Germinal center (tissue), 1 donor: ENCODE measurements at places on chromosomes 16 and 17.

DNA sequence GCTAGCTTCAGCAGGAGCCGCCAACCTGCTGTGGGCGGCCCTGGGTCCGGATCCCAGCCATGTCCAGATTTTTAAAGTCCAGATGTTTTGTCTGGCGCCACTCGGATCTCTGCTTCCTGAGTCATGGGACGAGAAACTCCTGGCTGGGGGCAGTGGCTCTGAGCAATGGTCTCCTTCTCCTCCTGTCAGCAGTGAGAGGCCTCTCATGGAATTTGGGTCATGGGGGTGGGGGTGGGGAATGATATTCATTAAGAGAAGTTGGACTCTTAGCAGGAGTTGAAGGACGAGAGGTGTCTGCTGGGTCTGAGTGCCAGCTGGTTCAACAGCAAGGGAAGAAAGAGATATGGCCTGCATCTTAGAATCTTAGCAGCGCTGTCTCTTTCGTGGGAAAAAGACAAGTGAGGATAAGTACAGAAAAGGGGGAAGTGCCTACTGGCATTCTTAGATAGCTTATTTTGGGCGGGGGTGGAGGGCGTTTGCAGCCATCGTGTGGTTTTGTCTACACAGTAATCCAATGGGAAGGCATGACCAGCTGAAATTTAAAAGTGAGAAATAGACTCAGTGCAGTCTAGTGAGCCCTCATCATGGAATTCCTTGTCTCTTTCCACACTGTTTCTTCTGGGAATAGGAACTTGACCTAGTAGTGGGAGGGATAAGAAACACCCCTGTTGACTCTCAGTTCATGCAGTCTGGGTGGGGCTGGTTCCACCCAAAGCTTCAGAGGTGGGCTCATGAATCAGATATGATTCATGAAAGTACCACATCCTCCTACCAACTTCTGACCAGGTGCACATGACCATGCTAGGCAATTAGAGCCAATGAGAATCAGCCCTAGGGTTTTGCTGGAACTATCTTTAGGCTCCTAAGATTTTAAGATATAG lies 80.5 kb downstream of the MYH13 start:
- no peak for DNase-seq

DNA sequence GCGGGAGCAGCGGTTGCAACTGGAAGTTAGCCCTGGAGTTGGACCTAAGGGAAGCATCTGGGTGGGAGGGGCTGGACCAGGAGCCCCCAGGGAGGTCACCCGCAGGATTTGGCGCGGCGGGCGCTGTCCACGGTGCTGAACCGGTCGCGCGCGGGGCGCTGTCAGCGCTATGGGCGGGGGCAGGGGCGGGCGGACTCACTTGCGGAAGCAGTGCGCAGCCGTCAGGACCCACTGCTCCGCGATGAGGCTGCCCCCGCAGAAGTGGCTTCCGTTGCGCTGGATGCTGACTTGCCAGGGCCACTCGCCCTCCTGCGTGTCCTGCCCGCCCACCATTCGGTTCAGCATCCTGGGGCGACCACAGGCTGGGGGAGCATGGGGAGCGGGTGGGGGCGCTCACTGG lies 4.5 kb downstream of the PRSS27 start:
- DNase-seq, result peak; percentile 86

DNA sequence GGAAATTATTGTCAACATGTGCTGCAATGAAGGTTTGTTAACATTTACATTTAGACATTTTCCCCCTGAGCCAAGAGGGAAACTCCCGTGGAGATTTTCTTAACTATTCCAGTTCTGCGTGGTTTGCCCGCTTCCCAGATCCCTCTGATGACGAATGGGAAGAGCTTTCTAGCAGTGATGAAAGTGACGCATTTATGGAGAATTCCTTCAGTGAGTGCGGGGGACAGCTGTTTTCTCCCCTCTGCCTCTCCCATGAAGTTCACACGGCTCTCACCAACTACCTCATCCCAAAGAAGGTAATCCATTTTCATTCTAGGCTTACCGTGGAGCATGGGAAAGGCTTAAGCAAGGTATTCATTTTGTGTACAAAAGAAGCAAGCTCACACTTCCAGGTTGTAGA lies 18.2 kb downstream of the HEATR3 start:
- no peak for DNase-seq

DNA sequence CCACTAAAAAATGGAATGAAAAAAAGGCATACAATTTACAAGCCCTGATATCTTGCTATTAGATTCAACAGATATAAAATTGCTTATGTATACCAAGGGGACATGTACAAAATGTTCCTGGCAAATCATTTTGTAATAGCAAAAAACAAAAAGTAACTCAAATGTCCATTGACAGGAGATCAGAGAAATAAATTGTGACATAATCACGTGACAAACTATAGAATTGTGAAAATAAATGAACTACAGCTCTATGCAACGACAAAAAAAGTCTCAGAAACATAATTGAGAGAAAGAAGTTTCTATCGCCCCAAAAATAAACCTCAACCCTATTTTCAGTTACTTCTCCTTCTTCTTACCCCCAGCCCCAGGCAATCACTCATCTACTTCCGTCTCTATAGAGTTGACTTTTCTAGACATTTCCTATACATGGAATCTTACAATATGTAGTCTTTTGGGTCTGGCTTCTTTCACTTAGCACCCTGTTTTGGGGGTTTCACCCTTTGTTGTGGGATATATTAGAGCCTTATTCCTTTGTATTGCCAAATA lies 12.1 kb upstream of the ACE start:
- DNase-seq, result no peak

DNA sequence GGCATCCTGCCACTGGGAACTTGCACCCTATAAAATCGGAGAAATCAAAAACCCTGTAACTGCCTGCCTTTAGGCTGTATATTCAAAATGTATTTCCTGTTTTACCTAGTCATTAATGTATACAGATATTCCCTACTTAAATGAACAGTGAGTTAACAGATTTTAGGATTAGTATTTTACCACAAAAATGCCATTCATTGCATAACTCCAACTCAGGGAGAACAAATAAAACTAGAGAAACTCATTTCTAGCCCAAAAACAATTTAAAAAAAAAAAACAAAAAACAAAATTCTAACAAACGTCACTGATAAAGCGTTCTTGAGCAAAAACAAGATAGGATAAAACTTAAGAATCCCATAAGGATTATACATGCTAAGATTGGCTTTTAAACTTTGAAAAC lies 3.7 kb upstream of the DHX33 start:
- DNase-seq, result no peak

- DNase-seq, result peak; percentile 55
These were observed 18.7 kb downstream of the SREBF1 start for GRCh38 chr17:17818088-17818526.

DNA sequence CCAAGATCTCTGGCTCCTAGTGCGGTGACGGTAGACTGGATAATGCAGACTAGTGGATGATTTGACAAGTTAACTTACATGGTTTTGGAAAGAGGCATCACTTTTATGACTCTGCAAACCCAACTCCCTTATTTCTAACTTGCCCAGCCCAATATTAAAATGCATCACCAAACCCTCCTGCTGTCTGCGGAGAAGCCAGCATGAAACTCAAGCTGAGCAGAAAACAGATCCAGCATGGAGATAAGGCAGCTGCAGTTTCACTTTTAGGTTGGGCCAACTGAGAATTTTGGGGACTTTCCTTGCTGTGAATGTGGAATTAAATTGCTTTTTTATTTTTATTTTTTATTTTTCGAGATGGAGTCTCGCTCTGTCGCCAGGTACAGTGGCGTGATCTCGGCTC lies 27.8 kb downstream of the CDH1 start:
- no peak for DNase-seq

GRCh38 chr17:74703311-74703710 lies 9.4 kb downstream of the CD300LF start:
- DNase-seq, result no peak

DNA sequence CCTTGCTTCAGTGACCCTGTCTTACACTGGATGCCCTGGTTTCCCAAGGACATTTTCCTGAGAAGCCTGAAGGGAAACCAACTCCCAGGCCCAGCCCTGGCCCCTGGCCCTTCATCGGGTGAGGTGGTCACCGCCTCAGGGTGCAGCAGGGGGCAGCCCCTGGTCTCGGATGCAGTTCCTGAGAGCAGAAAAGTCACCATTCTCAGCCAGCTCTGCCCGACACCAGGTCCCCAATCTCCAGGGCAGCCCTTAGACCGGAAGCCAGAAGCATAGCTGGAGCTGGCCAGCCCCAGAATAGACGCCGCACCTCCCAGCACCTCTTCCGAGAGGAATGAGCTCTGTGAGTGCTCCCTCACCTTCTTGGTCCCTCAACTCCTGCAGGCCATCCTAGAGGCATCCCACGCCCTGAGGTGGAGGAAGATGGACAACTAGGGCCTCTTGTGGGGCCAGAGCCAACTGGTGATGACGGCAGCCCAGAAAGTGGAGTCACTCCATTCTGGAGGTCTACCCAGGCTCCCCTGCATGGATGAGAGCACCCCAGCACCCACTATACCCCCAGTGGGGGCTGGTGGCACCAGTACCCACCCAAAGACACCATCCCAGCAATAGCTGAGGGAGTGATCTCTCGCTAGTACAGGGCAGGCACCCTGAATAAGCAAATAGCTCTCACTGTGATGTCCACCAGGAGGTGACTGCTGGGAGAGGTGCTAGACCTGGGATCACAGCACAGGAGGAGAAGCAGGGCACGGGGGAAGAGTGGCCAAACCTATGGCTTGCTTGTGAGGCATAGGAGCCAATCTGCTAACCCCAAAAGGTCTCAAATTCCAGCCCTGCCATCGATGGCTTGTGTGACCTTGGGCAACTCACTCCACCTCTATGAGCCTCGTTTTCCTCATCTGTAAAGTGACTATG lies 56.2 kb downstream of the TK2 start:
- DNase-seq, result no peak

DNA sequence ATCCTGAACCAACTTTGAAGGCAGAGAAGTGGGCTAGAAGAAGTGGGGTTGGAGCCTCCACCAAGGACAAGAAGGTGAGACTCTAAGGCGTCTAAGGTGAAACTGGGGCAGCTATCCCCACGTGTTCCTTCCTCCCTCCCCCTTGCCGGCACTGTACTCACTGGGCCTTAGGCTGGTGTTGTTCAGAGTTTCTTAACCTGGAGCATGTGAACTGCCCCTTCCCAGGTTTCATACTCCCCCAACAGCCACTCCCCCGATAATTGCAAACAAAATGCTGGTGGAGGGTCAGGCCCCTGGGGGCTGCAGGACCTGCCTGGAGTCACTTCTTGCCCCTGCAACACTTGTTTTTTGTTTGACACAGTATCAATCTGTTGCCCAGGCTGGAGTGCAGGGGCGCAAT lies 7.3 kb upstream of the SOCS3 start:
- no peak for DNase-seq

DNA sequence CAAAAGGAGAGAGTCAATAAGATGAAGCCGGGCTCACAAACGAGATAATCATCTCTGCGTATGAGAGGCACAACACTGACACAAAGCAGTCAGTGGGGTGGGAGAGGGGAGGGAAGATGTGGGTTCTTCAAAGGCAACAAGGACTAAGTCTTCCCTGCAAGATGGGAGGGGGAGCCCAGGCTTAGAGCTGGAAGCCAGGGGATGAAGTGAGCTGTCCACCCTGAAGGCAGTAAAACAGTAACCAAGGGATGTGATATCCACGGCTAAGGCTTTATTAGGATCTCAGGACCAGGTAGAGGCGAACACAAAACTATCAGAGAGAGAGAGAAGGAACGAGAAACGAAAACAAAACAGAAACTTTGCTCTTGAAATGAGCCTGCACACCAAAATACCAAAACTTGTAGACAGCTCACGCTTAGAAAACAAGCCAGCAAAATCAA lies 115.9 kb downstream of the DYNLRB2 start:
- DNase-seq, result no peak

GRCh38 chr16:5393070-5393469 lies 295.5 kb upstream of the EEF2KMT start:
- DNase-seq, result no peak

DNA sequence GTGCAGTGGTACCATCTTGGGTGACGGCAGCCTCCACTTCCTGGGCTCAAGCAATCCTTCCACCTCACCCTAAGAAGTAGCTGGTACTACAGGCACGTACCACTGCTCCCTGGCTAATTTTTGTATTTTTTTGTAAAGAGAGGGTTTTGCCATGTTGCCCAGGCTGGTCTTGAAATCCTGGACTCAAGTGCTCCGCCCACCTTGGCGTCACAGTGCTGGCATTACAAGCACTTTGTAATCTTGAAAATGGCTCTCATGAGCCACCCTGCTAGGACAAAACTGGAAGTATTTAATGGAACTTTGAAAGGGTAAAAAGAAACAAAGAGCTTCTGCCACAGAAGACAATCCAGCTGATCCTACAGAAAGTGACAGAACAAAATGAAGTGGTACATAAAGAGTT lies 9.2 kb downstream of the SUMO2 start:
- DNase-seq, result no peak

- DNase-seq, result no peak
These were observed 34.0 kb downstream of the RAB11FIP4 start for GRCh38 chr17:31425282-31426040.

DNA sequence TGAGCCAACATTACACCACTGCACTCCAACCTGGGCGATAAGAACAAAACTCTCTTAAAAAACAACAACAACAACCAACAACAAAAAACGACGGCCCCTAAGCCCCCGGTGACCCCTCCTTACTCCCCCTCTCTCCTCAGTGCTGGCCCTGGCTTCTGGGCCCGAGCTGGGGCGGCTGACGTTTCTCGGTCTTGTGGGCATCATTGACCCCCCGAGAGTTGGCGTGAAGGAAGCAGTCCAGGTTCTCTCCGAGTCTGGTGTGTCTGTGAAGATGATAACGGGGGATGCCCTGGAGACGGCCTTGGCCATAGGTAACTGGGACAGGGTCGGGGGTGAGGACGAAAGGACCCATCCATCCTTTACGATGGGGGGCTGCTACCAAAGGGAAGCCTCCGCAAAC lies 52.7 kb downstream of the MEAK7 start:
- DNase-seq, result no peak

DNA sequence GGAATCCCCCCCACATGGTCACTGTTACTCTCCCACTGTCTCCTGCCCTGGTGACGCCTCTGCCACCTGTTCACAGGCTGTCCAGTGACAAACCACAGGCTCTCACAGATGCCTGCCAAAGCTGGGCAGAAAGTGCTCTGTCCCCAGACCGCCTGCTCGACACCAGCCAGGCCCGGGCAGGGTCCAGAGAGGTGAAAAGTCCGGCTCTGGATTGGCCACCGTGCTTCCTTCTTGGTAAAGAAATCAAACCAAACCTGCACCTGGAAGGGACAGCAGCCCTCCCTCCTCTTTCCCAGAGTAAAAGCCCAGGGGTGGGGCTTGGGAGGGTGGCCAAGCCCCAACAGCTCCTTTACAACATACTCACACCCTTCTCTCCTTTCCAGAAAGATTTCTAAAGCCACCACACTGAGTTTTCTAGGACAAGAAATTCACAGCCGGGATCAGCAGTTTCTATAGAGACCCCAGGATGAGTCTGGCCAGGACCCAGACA lies 6.2 kb downstream of the PCGF2 start:
- no peak for DNase-seq
